ENCODE measurements at places on chromosomes 7 and 10.

DNA sequence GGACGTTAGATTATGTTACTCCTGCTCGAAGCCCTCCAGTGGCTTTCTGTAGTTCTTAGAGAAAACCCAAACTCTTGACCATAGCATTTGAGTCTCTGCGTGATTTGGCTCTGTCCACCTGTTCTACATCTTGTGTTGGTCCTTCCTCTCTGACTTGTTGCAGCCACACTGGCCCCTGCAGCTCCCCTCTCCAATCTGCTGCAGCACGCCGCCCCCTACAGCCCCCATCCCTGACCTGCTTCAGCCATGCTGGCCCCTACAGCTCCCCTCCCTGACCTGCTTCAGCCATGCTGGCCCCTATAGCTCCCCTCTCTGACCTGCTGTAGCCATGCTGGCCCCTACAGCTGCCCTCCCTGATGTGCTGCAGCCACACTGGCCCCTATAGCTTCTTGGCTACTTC lies 29.2 kb downstream of the TRRAP start:
- no peak for DNase-seq

- DNase-seq, result no peak
Measured at GRCh38 chr10:77445547-77445946, 192.1 kb downstream of the KCNMA1 start.

GRCh38 chr7:408751-409311 lies 110.8 kb downstream of the PDGFA start:
- no peak for DNase-seq

GRCh38 chr7:56106108-56107073 lies at the start of gene CHCHD2:
Gene CHCHD2, minus strand, starts transcription at chr7:56106476. Its CDS starts 63 bp downstream, at chr7:56106413.
- DNase-seq, result peak; percentile 99

GRCh38 chr7:101457001-101457750 lies 94.5 kb downstream of the COL26A1 start:
- no peak for DNase-seq

- DNase-seq, result no peak
Measured at GRCh38 chr7:94509264-94509886, at the start of gene CASD1. Gene CASD1, plus strand, starts transcription at chr7:94509809. Its CDS starts 276 bp downstream, at chr7:94510085.

DNA sequence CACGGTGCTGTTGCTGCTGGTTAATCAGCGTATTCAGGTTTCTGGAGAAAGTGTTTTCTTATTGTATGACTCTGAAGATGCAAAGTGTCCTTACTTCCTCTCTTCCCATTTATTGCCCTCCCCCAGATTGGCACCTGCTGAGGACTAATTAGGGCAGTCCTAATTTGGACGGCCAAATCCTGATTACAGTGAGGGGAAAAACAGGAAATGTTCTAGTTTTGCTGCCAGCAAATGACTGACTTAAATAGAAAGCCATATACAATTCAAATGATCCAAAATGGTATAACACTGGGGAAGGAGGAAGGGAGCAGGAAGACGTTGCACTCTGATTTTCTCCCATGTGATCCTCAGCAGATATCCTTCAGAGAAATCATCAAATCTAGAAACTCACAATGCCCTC lies 222.4 kb upstream of the LRGUK start:
- no peak for DNase-seq

DNA sequence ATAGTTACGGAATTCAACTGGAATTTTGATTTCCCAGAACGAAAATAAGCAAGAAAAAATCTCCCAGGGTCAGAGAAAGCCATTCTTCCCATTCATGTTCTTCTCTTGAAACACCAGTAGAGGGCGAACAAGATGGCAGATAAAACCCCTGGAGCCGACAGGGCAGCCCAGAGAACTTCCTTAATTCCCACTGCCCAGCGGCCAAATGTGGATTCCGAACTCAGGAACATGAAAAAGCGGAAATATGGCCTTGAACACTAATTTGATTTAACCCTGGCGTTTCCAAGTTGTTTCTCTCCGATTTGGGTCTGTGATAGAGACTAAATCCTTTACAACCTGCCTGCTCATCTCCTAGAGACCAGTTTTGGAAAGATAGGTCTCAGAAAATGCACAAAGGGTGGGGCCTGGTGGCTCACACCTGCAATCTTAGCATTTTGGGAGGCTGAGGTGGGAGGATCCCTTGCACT lies 100.7 kb upstream of the WAC start:
- peak; percentile 75 for DNase-seq

DNA sequence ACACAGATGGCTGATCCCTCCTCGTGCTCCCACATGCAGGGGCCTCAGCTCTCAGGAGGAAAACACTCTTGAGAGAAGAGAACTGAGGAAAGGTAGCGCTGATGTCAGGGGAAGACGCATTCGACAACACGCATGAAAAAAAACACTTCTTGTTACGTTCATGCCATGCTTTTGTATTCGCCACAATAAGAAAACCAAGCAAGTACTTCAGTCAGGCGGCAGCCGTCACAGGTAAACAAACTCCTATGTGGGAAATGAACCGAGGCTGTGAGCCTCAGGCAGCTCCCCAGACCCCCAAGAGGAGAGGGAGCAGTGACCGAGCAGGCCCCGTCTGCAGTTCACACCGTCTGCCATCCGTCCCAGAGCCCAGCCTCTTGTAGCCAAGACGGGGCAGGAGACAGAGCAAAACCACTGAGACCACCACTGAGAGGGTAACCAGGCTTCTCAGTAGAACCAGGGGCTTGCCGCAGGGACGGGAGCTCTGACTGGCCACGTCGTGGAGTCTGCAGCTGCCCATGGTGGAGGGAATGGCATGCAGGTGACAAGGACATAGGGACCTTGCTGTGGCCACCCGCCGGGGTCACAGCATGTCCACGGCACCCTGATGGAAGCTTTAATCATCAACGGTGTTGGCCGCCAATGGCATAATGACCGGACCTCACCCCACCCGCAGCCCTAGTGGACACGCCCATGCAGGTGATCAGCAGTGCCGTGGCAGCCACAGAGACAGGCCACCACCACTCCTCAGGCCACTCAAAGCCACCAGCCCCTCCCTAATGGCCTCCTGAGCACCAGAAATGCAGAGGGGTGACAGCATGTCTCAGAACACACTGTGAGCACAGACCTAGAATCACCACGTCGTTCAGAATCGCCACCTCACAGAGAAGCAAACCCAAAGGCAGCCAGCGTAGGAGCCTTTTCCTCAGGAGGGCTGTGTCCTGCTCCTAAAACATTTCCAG lies 304.3 kb downstream of the PTPRN2 start:
- no peak for DNase-seq

GRCh38 chr7:50667338-50667737 lies 102.1 kb upstream of the DDC start:
- peak; percentile 31 for DNase-seq

DNA sequence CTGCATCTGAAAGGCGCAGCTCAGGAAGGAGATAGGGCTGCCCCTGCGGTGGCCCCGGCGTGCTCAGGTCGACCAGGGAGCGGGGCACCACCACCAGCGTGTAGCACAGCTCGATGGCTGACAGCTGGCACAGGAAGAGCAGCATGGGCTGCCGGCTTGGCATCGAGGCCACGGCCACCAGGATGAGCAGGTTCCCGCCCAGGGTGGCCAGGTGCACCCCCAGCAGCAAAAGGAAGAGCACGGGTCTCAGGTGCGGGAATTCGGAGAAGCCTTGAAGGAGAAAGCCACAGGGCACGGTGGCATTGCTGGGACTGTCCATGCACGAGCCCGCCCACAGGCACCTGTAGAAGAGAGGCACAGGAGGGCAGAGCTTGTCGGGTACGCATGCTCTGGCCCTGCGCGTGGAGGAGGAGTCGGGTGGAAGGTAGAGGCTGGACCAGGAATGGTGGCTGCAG lies 33.9 kb downstream of the TAS2R41 start:
- no peak for DNase-seq

DNA sequence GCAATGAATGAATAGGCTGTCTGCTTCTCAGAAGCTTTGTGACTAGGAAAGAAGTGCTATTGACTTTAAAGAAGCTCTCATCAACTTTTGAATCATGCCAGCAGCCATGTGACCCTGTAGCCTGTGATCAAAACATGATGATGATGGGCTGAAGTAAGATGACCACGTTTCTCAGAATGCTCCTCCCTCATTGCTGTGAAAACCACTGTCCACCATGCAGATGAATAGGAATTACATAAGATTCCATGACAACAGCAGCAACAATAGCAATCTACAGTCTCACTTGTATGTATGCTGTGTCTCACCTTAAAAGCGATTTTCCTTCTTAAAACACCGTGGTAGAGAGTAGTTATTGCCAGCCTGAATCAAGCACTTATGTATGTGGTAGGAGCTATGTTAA lies 228.4 kb downstream of the TRIL start:
- DNase-seq, result peak; percentile 64

GRCh38 chr10:129967579-129968019 lies 3.5 kb upstream of the EBF3 start:
- DNase-seq, result no peak

GRCh38 chr10:47254611-47255010 lies 45.4 kb upstream of the GDF10 start:
- no peak for DNase-seq

DNA sequence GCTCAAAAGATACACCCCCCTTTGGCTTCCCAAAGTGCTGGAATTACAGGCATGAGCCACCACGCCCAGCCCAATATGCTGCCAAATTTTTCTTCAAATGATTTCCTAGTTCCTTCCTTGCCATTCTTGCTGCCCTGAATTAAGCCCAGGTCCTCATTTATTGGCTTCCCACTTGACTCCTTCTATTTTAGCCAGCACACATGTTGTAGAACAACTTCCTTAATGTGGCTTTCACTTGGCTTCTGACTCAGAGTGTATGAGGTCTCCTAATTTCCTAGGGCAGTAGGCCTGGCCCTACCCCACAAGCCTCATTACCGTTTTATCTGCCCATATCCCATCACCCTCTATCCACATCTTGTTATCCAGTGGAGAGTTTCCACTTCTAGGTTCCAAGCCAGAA lies 21.8 kb upstream of the HIPK2 start:
- no peak for DNase-seq

GRCh38 chr10:49446031-49446430 lies 50.1 kb upstream of the DRGX start:
- peak; percentile 53 for DNase-seq

- peak; percentile 13 for DNase-seq
Measured at GRCh38 chr10:15751046-15751445, 31.3 kb upstream of the ITGA8 start.

DNA sequence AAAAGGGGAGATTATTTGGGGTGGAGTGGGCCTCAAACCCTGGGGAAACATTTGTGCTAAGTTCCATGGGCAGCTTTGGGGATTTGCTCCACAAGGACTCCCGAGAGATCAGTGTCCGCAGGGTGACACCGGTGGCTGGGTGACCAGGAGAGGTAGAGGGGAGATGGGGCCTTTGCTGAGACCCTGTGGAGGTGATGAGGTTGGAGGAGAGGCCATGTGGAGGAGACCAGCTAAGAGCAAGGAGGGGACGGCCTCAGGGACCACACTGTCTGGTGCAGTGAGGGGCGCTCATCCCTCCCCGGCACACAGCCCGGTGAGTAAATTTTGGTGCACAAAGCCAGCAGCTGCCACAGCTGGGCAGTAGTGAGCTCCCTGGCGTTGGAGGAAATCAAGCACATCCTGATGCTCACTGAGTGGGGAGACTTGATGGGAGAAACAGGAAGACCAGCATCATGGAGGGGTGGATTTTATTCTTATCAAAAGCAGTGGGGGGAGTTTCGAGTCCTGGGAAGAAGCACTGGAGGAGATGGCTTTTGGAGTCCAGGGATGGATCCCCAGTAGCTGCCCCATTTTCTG lies 20.2 kb upstream of the ELFN1 start:
- no peak for DNase-seq

- no peak for DNase-seq
Measured at GRCh38 chr10:118309911-118310310, 32.2 kb downstream of the FAM204A start.

GRCh38 chr7:23431702-23432199 lies 38.5 kb downstream of the IGF2BP3 start:
- DNase-seq, result no peak

DNA sequence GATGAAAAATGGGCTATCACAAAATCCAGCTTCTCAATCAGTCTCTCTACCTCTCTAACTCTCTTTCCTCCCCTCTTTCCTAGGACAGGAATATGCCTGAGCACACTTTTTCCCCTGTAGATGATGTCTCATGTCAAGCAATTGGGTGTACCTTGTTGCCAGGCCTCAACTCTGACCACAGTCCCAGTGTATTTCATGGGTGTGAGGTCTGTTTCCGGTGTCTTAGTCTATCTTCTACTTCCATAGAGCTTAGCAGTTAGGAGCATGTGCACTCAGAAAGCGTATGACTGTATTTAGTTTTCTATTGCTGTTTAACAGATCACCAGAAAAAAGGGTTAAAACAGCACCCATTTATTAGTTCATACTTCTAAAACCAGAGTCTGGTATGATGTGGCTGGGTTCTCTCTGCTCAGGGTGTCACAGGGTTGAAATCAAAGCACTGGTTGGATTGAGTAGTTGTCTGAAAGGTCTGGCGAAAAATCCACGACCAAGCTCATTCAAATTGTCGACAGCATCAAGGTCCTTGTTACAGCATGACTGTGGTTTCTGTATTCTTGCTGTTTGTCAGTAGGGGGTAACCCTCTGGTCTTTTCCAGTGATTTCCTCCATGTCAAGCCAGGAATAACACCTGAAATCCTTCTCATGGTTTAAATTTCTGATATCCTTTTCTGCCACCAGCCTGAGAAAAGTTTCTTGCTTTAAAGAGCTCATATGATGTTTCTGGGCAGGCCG lies 130.0 kb downstream of the THSD7A start:
- DNase-seq, result no peak

GRCh38 chr10:95392681-95393164 lies 101.9 kb upstream of the PDLIM1 start:
- no peak for DNase-seq

- DNase-seq, result peak; percentile 6
Measured at GRCh38 chr10:31593124-31593523, 274.1 kb downstream of the ZEB1 start.

GRCh38 chr10:45199205-45199740 lies 116.1 kb downstream of the OR13A1 start:
- DNase-seq, result no peak

- no peak for DNase-seq
Measured at GRCh38 chr7:25861601-25862260, 290.3 kb upstream of the NFE2L3 start.

Data from fibroblast of mammary gland (primary cell).